ENCODE measurements at places on chromosomes 1 and 21.

DNA sequence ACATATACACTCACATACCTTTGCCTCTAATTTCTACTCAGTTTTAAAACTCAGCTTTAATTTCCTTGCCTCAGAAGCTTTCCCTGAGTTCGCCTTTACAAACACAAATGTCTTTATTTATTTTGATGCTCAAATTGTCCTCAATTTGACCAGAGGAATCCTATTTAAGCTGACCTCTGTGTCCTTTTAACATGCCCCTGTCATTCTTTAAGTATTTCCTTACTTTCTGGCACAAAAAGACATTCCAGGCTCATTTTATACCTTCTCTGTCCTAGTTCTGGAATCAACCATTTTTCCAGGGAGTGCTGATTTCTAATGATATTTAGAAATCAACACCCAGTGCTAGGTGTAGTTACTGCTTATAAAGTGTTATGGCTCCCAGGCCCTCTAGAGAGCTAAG, 82.5 kb downstream of the OSBPL9 start:
- DNase-seq, result no peak

DNA sequence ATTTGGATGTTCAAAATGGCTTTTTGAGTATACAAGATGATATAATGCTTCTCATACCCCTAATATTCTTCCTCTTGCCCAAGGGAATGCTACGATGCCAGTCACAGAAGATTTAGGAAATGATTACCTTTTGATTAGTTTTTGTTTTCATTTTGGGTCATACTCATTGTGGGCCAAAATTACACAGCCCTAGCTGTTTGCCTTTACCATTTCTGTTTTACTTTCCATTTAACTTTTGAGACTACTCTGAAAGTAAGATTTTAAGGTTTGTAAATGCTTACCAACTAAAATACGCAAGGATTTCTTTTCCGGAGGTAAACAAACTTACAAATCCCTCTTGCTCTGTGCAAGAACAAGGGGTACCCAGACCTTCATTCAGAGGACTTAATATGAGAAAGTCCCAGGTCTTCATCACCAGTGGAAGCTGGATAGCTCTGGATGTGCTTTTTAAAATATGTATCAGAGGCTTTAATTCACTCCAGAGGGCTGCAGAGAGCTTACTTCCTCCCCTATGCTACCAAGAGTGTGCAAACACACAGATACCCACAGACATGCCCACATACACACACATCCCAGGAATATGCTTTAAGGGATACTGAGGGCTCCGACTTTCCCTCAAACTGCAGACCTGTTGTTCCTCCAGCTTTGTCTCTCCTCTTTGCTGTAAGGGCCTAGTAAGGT, 631.4 kb downstream of the SMYD3 start:
- DNase-seq, result no peak

DNA sequence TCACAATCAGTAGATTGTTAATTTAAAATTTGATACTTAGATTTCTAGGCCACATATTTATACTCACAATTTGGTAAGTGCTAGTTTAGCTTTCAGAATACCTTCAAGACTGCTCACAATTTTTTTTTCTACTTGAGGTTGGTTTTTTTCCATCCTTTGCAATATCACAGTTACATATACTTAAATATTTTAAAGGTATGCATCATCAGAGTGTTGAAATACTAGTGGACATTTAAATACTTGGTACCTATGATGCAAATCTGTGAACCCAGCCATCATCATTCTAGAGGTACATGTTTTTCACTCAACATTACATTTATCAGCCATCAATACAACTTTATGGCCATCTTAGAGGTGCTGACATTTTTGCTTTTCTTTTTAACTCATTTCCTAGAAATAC, 6.2 kb upstream of the LRRC40 start:
- no peak for DNase-seq

DNA sequence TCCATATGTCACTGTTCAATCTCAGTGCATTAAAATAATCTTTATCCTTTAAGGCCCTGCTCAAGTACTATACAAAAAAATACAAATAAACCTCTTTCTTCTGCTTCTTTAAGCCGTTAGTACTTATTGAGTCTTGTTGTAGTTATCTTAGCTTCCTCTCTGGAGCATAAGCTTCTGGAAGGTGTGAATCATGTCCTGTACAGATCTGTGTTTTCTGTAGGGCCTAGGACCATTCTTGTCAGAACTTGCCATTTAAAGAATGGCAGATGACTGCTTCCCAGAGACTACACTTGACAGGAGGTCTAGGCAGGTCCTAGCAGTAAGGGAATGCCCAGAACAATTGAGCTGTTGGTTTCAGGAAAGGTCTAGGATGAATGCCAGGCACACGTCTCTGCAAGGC, 12.9 kb downstream of the NEK7 start:
- no peak for DNase-seq

GRCh38 chr1:183025782-183026774, 2.9 kb downstream of the LAMC1 start:
- DNase-seq, result no peak

DNA sequence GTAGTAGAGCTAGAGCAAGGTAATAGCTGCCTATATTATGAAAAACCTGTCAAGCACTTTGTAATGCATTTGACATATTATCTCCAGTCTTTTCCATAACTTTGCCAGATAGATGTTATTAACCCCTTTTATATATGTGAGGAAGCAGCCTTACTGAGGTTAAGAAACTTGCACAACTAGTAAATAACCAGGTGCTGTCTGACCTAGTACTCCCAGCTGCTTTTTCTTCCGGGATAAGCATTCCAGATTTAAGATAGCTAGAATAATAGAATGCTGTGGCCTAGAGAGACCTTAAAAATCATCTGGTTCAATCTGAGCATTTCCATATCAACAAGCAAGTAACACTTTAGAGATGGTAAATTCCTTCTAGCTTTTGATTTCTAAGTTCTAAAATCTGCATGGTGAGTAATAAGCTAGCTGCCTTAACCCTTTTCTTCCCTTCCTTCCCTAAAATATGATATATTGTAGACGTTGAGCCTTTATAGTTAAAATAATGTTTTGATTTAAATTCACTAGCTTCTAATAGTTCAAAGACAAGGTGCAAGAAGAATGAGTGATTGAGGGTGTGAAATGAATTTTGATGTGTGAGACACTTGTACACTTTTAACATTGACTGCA, 1.8 kb downstream of the SH3GLB1 start:
- no peak for DNase-seq

DNA sequence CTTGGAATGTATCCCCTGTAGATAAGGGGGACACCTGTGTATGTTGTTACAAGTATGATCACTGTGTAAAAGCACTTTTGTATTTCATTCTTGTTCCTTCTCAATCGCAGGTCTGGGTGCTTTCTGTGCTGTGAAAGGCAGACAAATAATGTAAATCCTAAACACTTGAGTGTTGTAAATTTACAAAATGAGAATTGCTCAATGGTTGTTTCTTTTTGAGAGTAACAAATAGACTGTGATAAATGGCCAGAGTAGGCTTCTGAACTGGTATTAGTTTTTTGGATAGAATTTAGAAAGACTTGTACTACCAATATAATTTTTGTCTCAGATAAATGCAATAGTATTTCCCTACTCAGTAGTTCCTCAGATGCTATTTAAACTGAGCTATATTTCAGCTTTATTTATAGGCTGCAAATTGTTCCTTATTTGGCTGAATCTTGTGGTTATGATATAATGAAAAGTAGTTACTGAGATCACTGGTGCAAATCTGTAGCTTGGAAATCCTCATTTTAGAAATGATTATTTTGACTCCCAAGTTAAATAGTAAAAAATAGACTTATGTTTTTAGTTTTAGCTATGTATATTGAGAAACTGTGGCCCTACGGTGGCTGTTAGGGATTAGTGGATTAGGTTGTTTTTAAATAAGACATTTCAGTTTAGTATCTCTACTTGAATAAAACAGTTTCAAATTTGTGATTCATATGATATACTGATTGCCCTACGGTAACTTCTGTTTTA, 9.2 kb downstream of the BACH1 start:
- DNase-seq, result no peak

DNA sequence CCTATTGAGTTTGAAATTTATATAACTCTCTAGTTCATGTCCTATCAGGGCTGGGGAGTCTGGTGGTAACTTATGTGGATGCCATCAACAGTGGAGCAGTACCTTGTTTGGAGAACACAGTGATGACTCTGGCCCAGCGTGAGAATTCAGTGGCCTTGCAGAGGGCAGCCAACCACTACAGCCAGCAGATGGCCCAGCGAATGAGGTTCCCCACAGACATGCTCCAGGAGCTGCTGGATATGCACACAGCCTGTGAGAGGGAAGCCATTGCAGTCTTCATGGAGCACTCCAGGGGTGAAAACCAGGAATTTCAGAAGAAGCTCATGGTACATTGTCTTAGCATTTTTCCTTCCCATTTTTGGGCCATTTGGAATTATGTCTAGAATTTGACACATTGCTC, 32.0 kb upstream of the GBP6 start:
- DNase-seq, result no peak

DNA sequence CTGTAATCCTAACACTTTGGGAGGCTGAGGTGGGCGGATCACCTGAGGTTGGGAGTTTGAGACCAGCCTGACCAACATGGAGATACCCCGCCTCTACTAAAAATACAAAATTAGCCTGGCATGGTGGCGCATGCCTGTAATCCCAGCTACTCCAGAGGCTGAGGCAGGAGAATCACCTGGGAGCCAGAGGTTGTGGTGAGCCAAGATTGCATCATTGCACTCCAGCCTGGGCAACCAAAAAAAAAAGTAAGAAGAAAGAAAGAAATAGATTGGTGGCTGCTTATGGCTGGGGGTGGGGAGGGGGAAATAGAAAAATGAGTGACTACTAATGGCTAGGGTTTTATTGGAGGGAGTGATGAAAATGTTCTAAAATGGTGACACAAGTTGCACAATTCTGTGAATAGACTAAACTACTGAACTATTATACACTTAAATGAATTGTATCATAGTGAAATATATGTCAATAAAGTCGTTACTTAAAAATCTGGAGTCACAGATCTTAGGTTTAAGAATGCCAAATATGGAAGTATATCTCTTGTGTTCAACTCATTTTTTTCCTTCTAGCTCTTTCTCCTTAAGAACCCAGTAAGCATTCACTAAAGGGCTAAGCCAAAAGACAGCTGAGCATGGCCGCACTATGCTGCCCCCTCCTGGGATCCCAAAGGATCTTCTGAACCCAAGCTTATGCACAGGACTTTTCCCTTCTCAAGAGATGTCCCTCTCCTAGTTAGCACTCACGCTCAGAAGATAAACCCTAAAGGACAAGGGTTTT, 3.2 kb upstream of the NPL start:
- DNase-seq, result peak; percentile 69

- DNase-seq, result peak; percentile 97
These were observed 88.3 kb upstream of the ARHGAP29 start for GRCh38 chr1:94325377-94326302.

GRCh38 chr1:203306965-203307541, 1.7 kb downstream of the BTG2 start:
- DNase-seq, result no peak

DNA sequence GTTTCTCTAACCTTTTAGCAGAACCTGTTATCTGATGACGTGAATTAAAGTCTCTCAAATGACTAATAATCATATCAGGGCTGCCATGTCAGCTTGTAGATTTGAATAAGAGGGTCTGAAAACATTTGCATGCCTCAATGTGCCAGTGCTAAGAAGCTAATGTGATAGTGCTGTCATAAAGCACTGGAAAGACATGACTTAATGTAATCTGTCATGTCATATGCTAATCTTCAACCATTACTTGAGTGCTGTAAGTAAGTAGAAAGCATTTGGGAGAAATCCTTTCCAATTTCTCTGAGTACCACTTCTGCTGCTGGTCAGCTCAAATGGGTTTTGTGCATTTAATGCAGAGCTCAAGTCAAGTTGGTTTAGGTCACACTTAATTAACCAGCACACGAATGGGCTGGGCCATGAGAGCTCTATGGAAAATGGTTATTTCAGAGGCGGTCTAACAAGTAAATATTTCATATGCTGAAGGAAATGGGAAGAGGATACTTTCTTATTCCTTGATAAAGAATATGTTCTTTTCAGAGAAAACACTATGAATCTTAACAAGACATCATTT, 609.2 kb downstream of the LMO4 start:
- DNase-seq, result no peak

DNA sequence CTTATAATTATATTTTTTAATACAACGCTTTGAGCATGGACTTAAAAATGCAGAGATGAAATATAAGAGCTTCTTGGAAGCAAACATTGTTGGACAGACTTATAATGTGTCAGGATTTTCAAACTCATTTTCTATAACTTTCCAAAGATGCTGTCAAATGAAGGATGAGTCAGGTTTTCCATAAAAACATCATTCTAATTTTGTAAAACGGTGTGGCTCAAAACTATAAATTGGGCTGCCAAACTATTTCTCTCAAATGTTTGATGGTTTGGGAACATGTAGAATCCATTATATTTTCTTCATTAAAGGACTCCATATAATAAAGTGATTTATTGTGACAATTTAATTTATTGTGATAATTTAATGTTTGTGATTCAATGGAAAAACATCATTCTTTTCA, 511.2 kb downstream of the USP25 start:
- DNase-seq, result no peak

DNA sequence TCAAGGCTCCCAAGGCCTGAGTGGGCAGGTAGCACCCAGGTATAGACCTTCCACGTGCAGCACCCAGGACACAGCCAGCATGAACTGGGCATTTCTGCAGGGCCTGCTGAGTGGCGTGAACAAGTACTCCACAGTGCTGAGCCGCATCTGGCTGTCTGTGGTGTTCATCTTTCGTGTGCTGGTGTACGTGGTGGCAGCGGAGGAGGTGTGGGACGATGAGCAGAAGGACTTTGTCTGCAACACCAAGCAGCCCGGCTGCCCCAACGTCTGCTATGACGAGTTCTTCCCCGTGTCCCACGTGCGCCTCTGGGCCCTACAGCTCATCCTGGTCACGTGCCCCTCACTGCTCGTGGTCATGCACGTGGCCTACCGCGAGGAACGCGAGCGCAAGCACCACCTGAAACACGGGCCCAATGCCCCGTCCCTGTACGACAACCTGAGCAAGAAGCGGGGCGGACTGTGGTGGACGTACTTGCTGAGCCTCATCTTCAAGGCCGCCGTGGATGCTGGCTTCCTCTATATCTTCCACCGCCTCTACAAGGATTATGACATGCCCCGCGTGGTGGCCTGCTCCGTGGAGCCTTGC, 1.7 kb downstream of the GJB4 start:
- DNase-seq, result no peak

GRCh38 chr1:36934061-36934460, 100.3 kb downstream of the GRIK3 start:
- DNase-seq, result no peak

- no peak for DNase-seq
These were observed at the start of gene FCMR for GRCh38 chr1:206921772-206922265. Gene FCMR (minus strand): TSS chr1:206921941. CDS start chr1:206921854, 87 bp downstream.

GRCh38 chr1:21668232-21668950, 766 bp downstream of the RAP1GAP start:
- no peak for DNase-seq

DNA sequence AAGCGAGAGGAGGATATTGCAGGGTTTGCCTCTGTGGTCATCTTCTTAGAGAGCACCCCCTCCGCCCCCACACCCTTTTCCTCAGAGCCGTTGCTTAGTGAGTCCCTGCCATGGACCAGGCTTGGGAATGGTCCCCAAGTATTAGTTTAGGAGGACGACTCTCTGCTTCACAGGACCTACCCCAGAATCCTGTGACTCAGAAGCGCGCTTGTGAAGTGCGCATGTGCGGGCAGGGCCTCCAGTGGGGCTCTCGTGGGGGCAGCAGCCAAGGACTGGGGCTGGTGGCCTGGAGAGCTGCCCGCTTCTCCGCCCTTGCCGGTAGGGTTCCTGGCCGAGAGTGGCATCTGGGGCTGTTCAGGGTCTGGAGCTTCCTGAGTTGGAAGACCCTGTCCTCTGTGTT, 37.3 kb upstream of the HMGN1 start:
- DNase-seq, result peak; percentile 84
